CD8-positive, alpha-beta T cell (primary cell): ENCODE measurements at places on chromosomes 5 and 9.

- DNase-seq, result peak; percentile 75
These were observed 37.9 kb downstream of the CYFIP2 start for GRCh38 chr5:157303667-157304327.

DNA sequence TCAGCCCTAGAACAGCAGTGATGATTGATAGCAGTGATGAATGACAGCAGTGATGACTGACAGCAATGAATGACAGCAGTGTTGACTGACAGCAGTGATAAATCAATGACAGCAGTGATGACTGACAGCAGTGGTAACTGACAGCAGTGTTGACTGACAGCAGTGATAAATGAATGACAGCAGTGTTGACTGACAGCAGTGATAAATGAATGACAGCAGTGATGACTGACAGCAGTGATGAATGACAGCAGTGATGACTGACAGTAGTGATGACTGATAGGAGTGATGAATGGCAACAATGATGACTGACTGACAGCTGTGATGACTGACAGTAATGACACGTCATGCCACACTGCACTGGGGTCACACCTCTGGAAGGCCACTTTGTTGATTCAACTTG, 106.8 kb downstream of the ENTREP1 start:
- no peak for DNase-seq

DNA sequence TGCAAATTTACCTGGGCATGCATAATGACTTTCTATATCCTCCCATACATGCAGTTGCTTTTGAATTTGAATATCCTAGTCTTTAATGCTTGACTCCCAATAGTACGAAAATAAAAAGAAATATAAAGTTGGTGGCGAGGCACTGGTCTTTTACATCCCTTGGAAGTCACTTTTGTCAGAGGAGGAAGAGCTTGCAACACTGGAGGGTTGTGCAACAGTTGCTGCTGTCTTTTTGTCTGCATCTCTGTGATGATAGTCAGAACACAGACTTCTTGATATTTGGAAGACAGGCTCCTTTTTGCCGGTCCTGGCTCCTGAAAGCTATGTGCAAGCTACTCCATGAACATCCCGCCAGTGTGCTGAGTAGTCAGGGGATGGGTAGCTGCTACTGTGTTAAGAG, 16.8 kb upstream of the SGCD start:
- DNase-seq, result no peak

DNA sequence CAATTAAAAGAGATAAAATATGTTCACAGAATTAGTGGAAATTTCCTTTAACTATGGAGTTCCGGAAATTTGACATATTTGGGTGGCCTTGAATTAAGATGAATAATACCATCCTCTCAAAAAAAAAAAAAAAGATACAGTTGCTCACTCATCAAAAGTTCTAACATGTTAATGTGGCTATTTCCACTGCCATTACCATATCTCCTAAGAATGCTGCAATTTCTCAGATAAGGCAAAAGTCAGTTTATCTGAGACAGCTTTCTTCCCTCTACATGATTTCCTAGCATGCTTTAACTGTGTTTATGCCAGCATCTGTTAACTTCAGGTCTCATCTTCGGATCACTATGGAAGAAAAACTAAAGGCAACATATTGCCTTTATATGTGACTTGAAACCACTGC, 2.6 kb downstream of the FASTKD3 start:
- DNase-seq, result no peak

DNA sequence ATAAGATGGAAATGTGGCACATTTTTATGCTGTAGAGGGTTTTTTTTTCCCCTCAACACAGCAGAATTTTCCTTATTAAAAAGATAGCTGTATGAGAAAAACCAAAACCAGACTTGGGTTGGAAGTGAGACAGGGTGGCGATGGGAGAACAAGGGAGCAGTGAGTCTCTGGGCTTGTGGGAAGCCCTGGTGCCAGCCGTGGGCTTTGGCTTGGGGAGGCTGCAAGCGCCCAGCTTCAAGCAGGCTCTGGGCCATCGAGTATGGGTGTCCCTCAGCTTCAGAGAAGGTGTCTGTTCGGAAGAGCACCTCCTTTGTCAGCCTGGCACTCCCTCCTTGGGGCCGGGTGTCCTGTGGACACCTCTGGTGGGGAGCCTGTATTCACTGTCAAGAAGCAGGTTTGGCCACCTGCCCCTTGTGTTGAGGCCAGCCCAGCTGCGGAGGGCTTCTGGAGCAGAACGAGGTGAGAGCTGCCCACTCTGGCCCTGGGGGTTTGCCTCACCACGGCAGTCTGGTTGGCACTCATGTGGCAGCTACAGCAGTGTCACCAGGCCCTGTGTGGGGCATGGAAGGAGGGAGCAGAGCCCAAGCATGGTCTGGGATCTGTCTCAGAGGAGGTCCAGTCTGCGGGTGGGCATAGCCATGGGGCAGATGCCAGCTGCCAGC, 37.6 kb upstream of the ANGPTL2 start:
- DNase-seq, result no peak

DNA sequence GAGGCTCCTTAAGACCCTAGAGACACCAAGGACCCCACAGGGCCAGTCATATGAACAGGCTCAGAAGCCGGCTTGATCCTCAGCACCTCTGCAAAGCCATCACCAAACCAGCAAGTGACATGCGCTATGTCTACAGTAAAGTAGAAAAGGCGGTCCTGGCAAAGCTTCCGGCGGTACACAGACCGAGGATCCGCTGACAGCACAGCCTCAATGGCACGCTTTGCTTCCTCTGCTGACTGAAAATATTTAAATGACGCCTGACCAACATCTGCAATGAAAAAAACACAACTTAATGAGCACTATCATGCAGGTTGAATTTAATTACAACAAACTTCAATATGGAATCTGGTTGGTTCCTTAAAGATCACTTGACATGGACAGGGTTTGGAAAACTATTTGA, 17.6 kb downstream of the TRMO start:
- DNase-seq, result peak; percentile 65

DNA sequence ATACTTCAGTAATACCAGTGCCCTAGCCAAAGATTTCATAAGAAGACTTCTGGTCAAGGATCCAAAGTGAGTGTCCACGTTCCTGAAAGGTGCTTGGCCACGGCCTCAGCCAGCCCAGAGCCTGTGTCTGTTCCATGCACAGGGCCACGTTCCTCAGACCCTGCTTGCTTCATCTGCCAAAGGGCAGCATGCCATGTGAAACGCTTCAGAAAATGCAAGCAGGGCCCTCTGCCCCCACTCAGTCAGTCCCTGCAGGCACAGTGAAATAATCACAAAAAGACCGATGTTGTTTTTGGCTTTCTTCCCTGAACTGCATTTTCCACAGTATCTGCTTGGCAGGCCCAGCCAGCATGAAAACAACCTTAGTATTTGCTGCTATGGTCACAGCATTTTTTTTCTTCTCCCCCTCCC, 85.5 kb upstream of the CTSL start:
- DNase-seq, result no peak

DNA sequence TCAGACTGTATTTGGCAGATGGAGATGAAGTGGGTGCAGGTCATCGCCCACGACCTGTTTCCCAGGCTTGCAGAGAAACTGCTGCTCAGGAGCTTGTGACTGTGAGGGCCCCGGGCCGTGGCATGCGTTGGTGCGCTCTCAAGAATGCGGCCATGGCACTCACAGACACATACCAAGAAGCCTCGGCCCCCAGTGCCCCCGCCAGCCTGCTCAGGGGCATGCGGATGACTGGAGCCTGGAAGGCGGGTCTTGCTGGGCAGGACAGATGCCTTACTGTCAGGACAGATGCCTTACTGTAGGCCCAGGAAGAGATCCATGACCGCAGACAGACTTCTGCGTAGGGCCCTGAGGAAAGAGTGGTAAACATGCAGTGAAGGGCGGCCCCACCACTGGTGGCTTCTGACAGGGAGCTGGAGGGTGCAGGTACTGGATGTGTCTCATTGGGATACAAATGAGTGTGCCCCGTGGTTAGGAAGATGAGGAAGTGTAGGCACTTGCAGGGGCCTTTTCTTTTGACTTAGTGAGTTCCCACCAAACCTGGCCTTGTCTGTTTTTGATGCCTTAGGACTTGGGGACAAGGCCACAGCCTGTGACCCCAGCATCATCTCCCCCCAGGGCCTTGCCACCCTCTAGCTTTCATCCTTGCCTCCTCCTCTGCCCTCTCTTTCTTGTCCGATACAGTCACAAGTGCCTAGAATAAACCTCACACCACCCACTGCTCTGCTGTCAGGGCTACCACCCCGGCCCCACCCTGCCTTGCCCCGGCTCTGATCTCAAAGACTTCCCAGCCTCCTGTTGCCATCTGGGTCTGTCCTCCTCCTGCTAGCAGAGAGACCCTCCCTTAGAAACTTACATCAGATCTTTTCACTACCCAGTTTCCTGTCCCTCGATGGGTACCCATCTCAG, 68.8 kb upstream of the ABL1 start:
- no peak for DNase-seq

DNA sequence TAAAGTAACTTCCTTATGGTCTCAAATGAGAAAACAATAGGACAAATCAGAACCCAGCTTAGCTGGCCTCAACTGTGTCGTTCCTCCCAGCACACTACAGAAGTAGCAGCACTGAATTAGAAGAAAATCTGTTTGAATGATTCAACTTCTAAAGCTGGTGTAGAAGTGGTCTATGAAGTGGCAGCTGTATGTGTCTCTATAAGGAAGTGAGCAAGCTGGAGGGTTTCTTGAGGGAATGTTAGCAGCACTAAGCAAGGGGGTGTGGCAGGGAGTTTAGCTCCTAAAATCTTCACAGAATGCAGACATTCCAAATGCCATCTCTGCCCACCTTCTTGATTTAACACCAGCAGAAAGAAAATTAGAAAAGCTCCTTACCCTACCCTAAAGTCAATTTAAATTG, 4.1 kb downstream of the KLF9 start:
- DNase-seq, result no peak

- DNase-seq, result no peak
These were observed 121.8 kb upstream of the SAP30L start for GRCh38 chr5:154324033-154324432.

GRCh38 chr9:120507936-120508510, 71.9 kb downstream of the CDK5RAP2 start:
- DNase-seq, result no peak

DNA sequence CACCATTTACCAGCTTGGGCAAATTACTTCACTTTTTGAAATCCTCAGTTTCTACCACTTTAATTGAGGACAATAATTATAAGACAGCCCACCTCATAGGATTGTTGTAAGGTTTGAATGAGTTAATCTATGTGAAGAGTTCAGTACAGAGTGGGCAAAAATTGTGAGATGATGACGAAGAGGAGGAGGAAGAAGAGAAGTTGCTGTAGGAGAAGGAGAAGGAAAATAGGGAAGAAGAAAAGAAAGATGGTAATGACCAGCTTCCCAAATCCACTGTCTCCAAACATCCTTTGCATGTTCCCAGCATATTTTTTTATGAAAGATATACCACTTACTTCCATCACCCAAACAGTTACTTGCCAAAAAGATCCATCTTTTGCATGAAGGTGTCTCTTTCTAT, 291.2 kb downstream of the EBF1 start:
- DNase-seq, result no peak

- DNase-seq, result no peak
These were observed 223.2 kb downstream of the ASTN2 start for GRCh38 chr9:117191504-117192261.

DNA sequence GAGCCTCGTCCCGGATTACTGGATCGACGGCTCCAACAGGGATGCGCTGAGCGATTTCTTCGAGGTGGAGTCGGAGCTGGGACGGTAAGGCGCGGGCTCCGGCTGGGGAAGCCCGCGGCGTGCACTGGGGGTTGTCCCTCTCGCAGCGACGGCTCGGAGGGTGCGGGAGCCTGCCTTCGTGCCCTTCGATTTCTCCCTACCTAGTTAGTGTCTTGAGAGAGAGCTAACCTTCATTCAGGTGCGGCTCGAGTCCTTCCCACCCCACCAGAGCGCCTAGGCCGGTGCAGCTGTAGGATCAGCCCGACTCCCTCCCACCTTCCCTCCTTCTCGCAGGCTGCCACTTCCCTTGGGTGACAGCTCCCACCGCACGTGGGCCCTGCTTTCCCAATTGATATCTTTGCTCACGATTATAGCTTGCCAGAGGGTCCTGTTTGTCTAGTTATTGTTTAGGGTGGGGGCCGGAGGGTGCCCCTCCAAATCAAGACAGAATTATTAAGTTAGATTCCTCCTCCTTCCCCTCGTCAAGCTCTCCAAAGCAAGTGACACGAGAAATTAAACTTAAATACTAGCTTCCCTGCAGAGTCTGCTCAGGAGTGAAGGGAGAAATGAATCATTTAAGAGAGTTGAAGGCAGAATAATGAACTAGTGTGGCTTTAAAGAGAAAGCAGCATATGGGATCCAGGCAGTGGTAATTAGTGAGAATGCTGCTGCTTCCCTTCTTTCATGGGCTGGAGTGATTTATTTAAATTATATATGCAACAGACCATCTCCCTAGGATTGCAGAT, 569 bp downstream of the CAMK4 start:
- no peak for DNase-seq

DNA sequence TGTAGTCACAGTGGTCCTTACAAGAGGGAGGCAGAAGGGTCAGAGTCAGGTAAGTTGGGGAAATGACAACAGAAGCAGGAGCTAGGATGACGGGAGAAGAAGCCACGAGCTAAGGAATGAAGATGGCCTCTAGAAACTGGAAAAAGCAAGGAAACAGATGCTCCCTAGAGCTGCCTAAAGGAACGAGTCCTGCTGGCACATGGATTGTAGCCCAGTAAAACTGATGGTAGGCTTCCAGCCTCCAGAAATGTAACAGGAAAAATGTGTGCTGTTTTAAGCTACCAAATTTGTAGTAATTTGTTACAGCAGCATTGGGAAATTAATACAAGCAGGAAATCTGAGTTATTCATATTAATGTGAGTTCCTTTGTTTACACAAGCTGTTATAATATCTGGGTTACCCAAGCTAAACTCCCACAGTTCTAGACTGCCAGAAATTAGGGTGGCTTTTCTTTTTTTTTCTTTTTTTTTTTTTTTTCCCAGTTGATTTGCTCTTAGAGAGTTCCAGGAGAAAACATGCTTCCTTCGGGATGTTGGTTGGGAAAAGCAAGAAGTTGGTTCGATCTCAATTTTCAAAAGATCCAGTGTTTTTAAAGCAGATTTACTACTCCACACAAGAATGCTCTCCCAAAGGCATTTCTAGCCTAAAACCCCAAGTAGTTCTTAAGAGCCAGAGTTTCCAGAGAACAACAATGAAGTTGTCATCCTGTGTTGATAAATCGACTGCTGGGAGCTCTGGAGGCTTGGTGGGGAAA, 400.0 kb upstream of the SLC24A2 start:
- DNase-seq, result no peak

DNA sequence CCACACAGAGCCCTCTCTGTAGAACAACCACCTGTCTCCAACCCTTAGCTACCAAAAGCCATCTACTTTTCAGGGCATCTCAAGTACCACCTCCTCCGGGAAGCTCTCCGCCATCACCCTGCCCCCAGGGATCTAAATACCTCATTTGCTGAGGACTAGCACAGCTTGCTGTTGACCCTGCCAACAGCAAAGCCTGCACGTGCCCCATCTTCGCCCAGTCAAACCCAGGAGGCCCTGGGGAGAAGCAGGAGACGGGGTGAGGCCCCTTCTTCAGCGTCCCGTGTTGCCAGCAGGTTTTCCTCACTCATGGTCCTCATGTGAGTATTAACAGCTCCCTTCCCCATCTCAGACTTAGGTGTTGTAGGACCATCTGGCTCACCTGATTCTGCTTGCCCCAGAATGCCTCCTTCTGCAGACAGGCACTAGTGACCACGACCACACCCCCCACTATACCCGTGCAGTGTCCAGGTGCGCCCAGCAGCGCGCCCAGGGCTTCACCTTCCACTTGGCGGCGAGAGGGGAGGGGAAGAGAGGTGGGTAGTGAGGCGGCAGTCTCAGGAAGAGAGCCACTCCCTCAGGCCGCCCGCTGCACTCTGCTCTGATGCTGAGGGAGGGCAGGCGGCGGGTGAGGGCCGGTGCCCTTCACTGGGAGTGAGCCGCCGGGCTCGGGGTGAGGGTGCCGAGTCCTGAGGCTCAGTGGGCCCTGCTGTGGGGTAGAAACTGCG, 11.1 kb downstream of the VAV2 start:
- DNase-seq, result no peak
